ENCODE measurements at places on chromosomes 5 and 9.
A peak's percentile ranks its signal among the peaks of the same experiment; 100 is the strongest.

DNA sequence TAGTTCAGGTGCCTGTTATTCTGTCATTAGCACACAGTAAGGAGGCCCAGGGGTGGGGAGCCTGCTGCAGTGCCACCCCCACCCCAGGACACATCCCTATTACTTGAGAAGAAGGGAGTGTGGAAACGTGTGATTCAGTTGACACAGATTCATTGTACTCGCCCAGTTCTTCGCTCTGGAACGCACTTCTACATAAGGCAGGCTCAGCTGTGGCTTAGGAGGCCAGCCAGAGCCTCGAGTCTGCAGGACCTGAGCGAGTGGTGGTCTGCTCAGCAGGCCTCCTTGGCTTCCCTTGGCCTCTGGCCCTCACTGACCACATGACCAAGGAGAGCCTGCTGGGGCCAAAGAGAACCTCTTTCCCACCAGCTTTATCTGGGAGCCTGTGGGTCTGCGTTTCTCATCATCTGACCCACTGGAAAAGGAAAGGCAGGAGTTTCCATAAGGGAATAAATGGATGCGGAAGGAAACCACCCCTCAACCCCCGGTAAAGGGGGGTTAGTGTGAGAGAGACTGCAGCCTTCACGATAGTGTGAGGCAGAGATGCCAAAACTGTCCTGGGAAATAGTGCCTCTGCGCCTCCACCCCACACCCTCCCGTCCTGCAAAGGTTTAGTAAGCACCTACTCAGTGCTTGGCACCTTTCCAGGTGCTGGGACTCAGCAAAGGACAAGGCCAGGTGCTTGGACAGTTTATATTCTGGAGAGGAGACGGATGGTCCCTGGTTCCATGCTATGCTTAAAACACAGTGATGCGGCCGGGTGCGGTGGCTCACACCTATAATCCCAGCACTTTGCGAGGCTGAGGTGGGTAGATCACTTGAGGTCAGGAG, 73.7 kb downstream of the PPARGC1B start:
- DNase-seq = no peak

DNA sequence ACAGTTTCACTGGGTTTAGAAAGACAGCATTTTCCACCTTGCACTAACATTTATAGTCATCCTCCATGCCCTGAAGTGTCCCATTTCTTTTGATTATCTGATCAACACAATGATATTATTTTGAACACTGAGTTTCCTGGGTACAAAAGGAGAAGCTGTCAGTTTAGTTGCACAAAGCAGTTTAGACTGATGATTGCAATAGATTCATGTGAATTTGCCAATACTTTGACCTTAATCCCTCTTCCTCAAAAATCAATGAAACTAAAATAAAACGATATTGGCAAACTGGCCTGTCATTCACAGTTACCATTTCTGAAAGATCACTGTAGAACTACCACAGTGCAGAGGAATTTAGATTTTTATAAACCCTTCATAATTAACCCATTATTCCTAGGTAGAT, 34.2 kb upstream of the RASGRF2 start:
- no peak for DNase-seq

- no peak for DNase-seq
These were observed 83.2 kb downstream of the FOXD1 start for GRCh38 chr5:73365301-73365853.

GRCh38 chr9:17878810-17879370, 300.0 kb downstream of the SH3GL2 start:
- no peak for DNase-seq

- DNase-seq = no peak
These were observed 78.5 kb downstream of the ZCCHC7 start for GRCh38 chr9:37198831-37199230.

- DNase-seq = no peak
These were observed 103.2 kb downstream of the TRPM6 start for GRCh38 chr9:74784506-74784905.

- no peak for DNase-seq
These were observed 28.4 kb upstream of the GPR150 start for GRCh38 chr5:95591490-95591901.

- no peak for DNase-seq
These were observed 14.7 kb upstream of the CETN3 start for GRCh38 chr5:90424245-90424644.

DNA sequence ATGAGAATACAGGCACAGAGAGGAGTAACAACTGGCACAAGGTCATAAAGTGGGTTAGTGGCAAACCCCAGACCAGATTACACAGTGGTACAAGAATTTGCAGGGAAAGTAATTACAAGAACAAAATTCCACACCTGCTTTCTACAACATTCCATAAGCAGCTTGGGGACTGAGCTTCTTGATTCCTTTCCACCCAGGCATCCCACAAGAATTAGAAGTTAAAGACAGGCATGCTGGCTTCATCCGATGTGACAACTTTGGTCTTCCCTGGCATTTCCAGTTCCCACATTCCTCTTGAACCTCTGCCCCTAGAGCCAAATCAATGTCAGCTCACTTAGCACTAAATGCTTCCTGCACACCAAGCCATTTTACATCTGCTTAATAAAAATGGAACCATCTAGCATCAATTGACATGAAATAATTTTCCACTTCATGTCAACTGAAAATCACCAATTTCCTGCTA, 435.8 kb upstream of the PAPPA start:
- DNase-seq = no peak

GRCh38 chr5:137938751-137939143, 49.5 kb downstream of the PKD2L2 start:
- DNase-seq = no peak

DNA sequence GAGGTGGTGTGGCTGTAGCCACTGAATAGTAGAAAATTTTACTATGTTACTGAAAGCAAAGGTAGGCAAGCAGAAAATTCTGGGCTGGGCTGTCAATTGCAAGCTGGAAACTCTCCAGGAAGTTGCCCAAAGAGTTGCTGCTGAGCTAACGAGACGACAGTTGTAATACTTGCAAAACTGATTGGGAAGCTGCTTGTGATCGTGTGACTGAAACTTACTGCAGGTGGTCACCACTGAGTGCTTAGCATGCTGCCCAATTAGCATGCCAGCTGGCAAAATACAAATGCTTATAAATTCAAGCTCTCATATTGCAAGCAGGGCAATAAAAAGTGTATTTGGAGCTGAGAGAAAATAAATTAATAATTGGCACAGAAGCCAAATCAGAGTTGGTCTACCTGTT, 758.5 kb upstream of the EDIL3 start:
- no peak for DNase-seq

- DNase-seq = peak; percentile 82
These were observed 118.4 kb upstream of the PRSS3 start for GRCh38 chr9:33676746-33677505.

DNA sequence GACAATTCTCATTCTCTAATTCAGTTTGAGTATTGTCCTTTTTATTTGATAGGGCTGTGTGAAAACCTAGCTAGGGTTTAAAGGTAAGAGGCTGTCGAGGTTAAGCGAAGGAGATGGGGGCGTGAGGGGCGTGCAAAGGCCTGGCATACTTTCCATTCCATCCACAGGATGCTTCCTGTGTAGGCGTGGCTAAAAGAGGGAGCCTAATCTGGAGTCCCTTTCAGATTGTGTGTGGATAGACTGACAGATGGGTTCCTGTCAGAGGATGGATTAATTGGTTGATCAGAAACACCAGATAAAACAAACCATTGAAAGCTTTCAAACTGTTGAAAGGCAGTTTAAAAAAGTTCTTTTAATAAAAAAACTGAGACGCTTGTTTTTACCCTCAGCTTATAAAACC, 1.1 kb upstream of the ELL2 start:
- DNase-seq = no peak

Measured in SK-N-DZ (cell line).